Fibroblast of skin of right quadriceps (primary cell): ENCODE measurements at places on chromosomes 1 and 21.

- no peak for DNase-seq
Measured at GRCh38 chr1:228685081-228685660, 50.1 kb upstream of the RHOU start.

- DNase-seq = peak; percentile 13
Measured at GRCh38 chr1:34500451-34500850, 254.4 kb upstream of the GJB5 start.

DNA sequence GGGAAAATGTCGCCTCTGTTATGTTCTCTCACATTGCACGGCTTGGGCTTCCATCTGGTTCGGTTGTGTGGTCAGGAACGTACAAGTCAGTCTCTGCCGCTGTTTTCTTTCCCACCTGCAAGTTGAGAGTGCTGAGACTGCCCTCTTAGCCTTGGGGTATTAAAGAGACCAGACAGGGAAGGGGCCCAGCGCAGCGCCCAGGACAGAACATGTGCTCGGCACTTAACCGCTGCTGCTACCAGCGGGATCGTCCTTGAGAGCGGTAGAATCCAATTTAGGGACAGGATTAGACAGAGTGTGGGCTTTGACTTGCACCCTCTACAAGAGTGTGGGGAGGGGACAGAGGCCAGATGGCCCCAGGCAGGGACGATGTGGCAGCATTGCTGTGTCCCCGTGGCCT is 17.7 kb upstream of the AGPAT3 start:
- no peak for DNase-seq

DNA sequence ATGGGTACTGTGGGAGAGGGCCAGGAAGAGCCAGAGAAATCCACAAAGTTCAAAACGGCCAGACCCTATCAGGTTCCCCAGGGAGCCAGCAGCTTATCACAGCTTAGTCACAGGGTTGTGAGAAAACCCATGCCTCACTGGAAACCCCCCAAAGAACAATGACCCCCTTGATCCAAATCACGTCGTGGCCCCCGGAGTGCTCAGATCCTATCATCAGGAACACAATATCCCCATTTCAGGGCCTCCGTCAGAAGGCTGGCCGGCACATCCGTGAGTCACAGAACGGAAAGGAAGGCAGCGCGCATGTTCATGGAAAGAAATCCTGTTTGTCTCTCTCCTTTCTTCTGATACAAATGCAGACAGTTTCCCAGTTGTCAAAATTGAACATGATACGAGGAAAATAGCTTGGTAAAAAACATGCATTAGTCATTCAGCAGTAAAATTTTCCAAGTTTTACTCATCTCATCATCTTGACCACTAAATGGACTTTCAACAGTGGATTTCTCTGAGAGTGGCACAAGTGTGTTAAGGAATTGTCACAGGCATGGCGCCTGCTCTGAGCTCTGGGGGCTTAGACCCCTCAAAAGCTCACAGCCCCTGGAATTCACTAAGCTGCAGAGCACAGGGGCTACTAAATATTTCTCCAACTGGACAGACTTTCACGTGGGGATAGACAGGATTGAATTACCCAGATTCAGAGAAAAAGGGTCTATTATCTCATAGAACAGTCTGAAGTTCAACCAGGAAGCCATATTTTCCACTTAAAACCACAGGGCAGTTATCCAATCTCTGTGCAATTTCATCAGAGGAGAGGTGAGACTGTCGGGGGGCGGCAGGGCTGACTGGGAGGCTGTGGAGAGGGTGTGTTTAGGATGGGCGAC is 124.8 kb downstream of the RIPK4 start:
- DNase-seq = peak; percentile 95
